ENCODE measurements at places on chromosomes 5 and 9.

- DNase-seq: no peak
Observed at GRCh38 chr9:21029661-21030060, 1.8 kb downstream of the HACD4 start.

- DNase-seq: no peak
Observed at GRCh38 chr5:125083981-125084380, 337.5 kb upstream of the ZNF608 start.

DNA sequence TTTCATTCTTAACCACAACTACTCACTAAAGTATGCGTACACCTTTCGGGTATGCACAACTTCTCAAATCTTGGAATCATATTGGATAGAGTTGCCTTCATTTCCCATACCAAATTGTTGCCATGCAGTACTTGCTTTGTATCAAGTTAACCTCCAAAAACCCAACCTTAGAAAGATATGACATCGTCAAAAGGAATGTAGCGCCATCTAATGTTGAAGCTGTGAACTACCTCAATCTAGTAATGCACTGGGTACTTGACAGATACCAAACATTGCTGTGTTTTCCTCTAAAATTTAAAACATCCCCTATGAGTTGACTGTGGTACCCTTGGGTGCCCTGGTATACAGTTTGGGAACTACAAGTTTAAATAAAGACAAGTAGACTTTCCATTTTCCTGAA, 318.4 kb downstream of the ARL15 start:
- no peak for DNase-seq

- no peak for DNase-seq
Observed at GRCh38 chr5:155983954-155984353, 343.0 kb upstream of the SGCD start.

- no peak for DNase-seq
Observed at GRCh38 chr5:56429110-56429561, 196.0 kb upstream of the ANKRD55 start.

DNA sequence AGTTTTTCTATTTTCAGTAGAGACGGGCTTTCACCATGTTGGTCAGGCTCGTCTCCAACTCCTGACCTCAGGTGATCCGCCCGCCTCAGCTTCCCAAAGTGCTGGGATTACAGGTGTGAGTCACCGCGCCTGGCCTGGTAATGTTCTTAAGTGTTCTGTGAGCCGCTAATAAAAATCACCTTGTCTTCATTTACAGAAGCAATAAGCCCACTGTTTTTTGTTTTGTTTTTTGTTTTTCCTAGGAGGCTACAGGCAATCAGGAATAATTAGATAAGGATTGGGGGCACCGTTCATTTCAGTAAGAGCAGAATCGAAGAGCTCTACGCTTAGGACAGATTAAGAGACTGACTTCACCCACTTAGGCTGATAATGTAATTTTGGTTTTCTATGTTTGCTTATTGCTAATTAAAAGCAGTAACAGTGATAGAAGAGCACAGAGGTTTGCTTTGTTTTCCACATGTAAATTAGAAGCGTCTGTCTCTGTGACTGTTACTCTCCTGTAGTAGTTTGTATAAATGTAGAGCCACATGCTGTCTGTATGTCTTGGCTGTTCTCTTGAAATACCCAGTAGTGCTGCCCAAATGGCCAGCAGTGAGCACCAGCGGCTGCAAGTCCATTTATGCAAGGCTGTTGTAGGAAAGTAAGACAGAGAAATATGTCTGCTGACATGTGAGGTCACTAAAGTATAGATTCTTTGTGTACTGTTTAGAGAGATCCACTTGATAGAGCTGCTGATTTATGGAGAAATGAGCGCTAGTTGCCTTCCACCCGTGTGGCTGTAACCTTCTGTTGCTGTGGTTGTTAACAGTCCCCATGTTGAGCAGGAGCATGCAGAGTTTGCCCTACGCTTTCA, 30.5 kb downstream of the TRIO start:
- DNase-seq: no peak

Measured in activated naive CD4-positive, alpha-beta T cell treated with anti-CD3 and anti-CD28 coated beads, Interleukin-2, amount 50 U/mL, for 16 hours (primary cell).